ENCODE measurements at places on chromosomes 13 and 19.

- no peak for DNase-seq
Measured at GRCh38 chr13:114043421-114044053, 69.7 kb upstream of the C13orf46 start.

DNA sequence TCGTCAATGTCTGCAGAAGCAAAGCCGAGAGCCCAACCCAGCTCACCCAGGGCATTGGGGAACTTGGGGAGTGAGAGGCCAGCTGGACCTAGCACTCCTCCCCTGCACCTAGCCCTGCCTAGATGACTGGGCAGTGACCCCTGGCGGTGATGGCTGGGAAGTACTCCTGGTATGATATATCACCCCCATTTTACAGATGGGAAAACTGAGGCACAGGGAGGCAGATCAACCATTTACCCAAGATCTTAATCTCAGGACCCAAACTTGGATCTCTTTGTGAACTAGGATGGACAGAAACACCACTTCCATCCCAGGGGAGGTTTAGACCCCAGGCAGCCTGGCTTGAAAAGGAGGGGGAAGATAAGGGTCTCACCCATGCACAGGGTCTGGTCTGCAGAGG lies 43.5 kb downstream of the CCL25 start:
- DNase-seq = no peak

DNA sequence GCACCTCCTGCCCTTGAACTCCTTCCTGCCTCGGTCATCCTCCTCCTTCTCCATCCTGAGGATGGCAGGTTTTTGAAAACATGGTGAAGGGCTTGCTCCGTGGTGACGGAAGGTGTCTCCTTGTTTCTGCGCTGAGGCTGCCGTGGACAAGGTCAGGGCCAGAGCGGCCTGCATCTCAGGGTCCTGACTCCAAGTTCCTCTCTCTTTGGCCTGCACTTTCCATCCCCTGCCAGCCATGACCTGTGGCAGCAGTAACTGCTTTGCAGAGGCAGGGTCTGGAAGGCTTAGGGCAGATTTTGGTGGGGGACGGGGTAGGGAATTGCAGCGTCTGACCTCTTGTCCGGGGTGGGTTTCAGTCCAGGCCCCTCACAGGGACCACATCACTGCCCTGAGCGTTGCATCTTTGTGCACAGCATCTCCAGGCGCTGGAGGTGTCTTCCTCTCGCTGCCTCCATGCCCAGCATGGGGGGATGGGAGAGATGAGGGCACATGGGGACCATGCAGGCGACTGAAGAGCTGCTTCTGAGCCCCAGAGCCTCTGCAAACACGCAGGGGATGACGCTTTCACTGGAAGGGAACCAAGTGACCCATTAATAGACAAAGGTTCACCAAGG lies 216.8 kb downstream of the TEX29 start:
- no peak for DNase-seq

DNA sequence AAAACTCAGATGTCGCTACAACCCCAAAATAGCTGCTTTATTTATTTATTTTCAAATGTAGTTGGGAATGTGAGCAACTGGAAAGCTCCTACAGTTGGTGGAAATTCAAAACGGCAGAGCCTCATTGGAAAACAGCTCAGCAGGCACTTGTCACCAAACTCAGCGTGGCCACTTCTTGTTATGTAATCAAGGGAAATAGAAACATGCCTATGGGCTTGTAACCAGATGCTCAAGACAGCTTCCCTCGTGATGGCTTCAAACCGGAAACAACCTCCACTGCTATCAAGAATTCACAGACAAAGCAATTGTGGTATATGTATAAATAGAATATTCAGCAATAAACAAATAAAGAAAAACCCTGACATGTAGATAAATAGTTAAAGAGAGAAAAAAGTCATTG lies 627.8 kb upstream of the SLC10A2 start:
- DNase-seq = no peak

DNA sequence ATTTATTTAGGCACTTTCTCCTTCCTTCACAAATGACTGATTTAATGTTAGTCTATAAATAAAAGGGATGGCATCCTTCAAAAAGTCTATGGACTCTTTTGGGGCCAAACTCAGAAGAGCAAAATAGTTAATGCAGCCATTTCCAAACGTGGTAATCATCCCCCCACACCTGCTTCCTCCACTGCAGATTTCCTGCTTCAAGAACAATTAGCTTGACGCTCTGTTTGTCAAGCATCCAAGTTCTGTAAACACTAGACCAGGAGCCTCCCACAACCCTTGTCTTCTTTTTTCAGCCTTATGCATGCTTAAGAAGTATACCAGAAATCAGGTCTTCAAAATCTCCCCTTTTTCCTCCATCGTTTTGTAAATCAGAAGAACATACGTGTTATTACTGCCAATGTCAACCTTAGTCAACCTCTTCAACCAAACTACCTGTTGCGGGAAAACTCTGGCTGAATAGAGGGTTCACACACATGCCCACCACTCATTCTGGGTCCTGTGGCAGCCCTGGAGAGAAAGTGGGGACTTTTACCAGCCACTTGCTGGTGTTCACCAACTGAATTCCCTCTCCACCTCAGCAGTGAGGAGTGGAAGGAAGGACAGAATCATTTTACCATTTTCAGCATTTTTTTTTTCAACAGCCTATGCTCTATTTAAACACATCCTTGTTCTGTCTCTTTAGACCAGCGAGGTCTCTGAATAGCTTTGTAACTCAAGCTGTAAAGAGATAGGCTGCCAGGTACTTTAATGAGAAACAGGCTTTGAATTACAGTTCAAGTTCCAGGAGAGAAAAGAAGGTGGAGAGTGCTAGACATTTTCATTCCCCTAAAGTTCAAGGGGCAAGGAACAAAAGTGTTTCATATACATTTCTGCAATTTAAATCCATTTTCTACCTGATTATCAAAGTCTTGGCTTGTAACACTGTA lies 39.1 kb downstream of the EFNB2 start:
- DNase-seq = no peak

GRCh38 chr13:94646904-94647303 lies 45.2 kb downstream of the GPR180 start:
- DNase-seq = no peak

DNA sequence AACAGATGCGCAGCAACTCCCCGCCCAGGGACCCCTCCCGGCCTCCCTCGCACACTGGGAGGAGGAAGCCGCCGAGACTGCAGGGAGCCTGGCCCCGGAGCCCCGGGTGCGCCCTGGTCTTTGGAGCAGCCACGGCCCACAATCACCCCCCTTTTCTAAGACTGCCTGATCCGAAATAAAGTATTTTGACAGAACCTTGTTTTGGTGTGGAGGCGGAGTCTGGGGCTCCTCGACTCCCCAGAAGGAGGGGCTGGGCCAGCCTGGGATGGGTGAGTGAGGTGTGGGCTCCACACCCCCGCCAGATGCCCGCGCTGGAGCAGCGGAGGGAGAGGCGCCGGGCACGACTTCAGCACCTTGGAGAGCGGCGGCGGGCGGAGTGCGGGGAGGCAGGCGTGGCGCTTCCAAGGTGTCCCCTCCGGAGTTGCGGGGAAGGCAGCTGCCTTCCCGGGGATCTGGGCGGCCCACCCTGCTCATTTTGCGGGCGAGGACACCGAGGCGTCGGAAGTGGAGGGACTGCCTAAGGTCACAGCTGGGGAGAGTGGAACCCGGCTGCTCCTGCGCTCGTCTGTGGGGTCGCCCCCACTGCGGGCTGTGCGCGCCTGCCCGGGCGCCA lies 9.4 kb downstream of the SIRT6 start:
- DNase-seq = peak; percentile 24

DNA sequence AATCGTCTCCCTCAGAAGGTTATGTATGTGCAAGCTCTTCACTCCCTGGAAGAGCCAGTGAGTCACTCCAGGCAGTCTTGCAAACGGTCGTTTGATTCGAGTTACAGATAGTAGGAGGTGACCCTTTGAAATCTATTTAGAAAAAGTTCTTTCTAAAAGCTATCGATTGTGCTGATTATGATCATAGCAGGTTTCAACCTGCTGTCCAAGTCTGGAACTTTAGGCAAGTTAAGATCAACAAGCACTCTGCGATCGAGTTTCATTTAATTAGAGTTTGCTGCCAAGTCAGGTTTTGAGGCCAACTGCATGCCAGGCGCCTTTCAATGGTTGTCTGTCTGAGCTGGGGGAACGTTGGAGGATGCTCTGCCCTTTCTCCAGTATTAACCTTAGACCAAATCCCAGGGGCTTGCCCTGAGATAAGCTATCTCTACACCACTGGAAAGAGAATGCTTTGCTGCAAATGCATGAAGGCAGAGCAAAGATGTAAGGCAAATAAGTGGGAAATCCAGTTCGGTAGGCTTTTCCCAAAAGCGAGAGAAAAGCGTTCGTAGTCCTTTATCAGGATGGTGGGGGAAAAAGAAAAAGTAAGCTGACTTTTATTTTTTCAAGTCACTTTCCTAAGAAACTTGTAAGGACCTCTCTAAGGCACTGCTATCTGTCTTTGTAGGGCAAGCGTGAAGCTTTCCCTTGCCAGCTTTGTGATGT lies 287.5 kb downstream of the ATP8A2 start:
- DNase-seq = no peak

GRCh38 chr19:8367327-8368001 lies 3.5 kb downstream of the ANGPTL4 start:
- DNase-seq = no peak

GRCh38 chr13:26721251-26722121 lies 39.1 kb downstream of the GPR12 start:
- peak; percentile 9 for DNase-seq

DNA sequence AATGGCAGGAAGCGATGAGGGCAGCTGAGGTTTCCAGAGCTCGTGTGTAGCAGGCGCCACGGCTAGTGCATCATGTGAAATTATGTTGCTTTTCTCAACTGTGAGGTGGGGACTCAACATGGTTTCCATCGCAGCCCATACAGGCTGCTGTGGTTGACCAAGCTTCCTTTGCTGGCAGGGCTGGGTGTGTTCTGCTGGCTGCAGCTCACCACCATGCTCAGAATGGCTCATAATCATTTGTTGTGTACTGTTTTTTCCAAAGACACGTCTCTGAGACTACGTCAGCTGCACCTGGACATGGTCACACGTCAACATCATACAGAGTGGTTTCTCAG lies 16.1 kb upstream of the RASA3 start:
- DNase-seq = peak; percentile 69

DNA sequence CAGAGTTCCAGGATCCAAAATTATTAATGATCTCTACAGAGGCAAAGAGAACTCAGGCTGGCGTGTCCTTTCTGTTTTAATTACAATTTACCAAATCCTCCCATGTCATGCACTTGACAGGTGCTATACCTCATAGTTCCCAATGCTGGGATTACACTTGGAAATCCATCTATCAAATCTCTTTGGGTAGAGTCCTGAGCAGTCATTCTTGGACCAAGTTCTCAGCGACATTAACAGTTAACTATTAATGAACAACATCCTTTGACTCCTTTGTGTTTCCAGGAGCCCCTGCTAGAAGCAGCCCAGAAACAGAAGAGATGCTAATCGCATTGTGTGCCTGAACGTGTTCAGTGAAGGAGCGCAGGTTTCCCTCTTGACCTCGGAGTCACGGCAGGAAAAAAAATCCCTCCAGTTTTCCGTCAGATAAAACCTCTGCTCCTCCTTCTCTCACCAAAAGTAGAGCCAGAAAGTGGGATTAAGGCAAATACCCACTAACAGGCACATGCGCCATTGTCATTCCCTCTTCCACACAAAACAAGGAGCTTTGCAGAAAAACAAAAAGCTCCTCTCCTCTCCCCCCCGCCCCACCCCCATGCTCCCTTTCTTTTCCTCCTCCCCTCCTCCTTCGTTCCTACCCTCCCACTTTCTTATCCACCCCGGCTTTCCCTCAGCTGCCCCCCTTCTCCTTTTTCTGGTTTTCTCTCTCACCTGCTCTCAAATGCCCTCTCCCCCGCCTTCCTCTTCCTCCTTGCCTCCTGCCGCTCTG lies 224.7 kb downstream of the ZIC5 start:
- DNase-seq = no peak

GRCh38 chr13:79776531-79777295 lies 295.8 kb downstream of the NDFIP2 start:
- no peak for DNase-seq

- no peak for DNase-seq
Measured at GRCh38 chr19:38734426-38735256, 9.6 kb downstream of the CAPN12 start.

DNA sequence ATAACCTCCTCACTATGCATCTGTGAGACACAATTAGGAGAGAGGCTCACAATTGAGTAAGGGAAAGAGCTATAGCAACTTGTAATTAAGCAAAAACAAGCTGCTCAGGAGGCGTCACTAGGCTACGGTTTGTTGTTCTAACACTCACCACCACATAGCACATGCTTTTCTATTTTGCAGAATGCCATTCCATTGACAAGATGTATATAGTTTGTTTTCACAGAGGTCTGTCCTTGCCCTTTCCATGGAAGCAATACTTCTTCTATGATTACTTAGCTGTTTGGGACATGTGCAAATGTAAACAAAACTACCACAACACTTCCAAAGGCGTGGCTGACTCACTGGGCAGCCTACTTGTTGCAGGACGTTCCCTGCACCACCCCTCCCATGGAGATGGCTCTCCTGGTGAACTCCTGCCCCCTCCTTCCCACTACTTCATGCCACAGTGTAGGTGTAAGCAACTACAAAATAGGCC lies 33.9 kb upstream of the FAM216B start:
- DNase-seq = no peak

GRCh38 chr19:2618611-2619010 lies 83.9 kb downstream of the GNG7 start:
- peak; percentile 70 for DNase-seq

DNA sequence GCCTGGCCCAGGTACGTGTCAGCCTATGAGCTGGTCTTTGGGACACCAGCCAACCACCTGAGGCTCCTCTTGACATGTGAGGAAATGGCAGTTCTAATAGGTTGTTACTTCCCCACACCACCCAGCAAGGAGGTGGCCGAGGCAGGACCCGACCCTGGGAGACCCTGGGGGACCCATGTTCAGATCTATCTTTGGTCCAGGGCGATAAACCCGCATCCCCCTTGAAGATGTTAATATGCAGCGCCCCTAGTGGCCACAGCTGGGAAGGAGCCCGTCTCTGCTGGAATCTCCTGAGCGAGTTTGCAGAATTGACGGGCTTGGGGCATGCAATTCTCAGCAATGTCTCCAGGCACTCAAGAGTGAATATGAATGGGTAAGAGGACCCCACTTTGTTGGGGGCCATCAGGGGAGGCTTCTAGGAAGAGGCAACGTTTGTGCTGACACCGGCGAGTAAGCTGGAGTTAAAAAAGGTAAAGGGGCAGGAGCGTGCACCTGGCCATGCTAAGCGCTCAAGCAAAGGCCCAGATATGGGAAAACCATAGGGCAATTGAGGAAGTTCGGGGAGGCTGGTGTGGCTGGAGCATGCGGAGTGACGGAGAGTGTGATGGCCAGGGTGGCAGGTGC lies 1.5 kb upstream of the MYO1F start:
- DNase-seq = peak; percentile 60

- DNase-seq = no peak
Measured at GRCh38 chr13:25286308-25286968, 850 bp downstream of the MTMR6 start.

Measured in stimulated activated CD8-positive, alpha-beta memory T cell treated with anti-CD3 and anti-CD28 coated beads, Interleukin-12 subunit alpha, Interleukin-12 subunit beta, amount 100 ng/mL, for 4 hours (primary cell).